ENCODE measurements at places on chromosomes 1 and 21.
A peak's percentile ranks its signal among the peaks of the same experiment; 100 is the strongest.

DNA sequence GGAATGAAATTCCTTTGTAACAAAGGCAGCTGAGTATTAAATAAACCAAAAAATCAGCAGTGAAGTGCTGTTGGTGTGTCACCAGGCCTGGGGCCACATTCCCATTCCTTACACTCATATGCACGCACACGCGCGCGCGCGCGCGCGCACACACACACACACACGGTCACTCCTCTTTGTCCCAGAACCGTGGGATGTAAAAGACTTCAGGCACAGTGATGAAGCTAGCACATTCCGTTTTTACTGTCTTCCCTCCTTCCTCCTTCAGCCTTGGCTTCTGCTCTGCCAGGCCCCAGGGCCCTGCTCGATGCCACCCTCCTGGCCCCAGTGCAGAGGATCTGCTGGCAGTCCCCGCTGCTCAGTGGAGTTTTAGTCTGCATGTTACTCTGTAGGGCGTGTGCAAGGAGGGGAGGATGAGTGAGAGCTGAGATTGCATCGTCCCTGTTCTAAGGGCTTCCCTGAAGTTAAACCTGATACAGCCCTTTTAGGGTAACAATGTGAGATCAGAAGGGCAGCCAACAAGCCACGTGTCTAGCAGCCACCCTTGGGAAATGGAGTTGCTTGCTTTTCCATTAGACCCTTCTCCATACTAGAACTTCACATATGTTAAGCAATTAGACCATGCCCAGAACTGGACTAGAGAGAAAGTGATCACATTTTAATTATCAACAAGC, 71.7 kb upstream of the WDR26 start:
- H3K27ac ChIP-seq = peak overlapping the region; percentile 57
- no peak overlapping the region for H3K4me3 ChIP-seq
- H3K27me3 ChIP-seq = peaks cover 7% of the 10 kb centered on the region
- DNase-seq = no peak
- no peaks in the 10 kb centered on the region for H3K36me3 ChIP-seq

- peaks cover 19% of the 10 kb centered on the region for H3K27me3 ChIP-seq
- H3K27ac ChIP-seq = no peak overlapping the region
- H3K4me3 ChIP-seq = no peak overlapping the region
- H3K4me1 ChIP-seq = no peaks in the 10 kb centered on the region
- no peaks in the 10 kb centered on the region for H3K36me3 ChIP-seq
- no peak for DNase-seq
These were observed 525.3 kb upstream of the DAB1 start for GRCh38 chr1:57949168-57949567.

DNA sequence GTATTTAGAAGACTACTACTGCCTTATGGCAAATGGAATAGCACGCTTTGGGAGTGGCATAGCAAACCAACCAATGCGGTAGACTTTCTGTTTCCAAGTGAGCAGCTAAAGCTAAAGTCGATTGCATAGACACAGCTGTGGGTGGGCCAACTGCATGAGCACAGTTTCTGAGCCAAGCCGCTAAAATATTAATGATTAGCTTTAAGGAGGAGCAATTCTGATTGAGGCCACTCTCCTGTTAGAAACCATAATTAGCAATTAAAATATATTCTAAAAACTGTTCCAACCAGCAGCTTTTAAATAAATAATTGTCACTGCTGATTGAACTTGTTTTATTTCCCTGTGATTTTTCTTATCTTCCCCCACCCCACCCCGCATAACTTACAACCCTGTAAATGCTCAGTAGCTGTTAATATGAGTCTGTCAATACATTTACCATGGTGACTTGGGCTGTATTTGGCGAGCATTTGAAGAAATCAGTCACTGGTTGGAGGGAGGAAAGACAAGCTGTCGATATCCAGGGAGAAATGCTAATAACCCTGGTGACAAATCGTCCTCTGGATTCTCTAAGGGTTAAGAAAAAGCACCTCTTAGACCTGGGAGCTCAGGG, 32.2 kb downstream of the RNF220 start:
- no peak overlapping the region for H3K4me3 ChIP-seq
- peaks cover 39% of the 10 kb centered on the region for H3K4me1 ChIP-seq
- peaks cover 11% of the 10 kb centered on the region for H3K36me3 ChIP-seq
- DNase-seq = no peak
- H3K27ac ChIP-seq = peak overlapping the region; percentile 77

GRCh38 chr1:6163973-6164617, 16.0 kb downstream of the CHD5 start:
- DNase-seq = no peak
- H3K27me3 ChIP-seq = peaks cover 74% of the 10 kb centered on the region
- peaks cover 9% of the 10 kb centered on the region for H3K4me1 ChIP-seq
- no peaks in the 10 kb centered on the region for H3K36me3 ChIP-seq
- no peak overlapping the region for H3K27ac ChIP-seq

GRCh38 chr1:3905266-3905952, 5.3 kb upstream of the C1orf174 start:
- H3K36me3 ChIP-seq = no peaks in the 10 kb centered on the region
- no peak for DNase-seq
- H3K4me3 ChIP-seq = no peak overlapping the region
- peaks cover 63% of the 10 kb centered on the region for H3K4me1 ChIP-seq
- no peak overlapping the region for H3K27ac ChIP-seq

DNA sequence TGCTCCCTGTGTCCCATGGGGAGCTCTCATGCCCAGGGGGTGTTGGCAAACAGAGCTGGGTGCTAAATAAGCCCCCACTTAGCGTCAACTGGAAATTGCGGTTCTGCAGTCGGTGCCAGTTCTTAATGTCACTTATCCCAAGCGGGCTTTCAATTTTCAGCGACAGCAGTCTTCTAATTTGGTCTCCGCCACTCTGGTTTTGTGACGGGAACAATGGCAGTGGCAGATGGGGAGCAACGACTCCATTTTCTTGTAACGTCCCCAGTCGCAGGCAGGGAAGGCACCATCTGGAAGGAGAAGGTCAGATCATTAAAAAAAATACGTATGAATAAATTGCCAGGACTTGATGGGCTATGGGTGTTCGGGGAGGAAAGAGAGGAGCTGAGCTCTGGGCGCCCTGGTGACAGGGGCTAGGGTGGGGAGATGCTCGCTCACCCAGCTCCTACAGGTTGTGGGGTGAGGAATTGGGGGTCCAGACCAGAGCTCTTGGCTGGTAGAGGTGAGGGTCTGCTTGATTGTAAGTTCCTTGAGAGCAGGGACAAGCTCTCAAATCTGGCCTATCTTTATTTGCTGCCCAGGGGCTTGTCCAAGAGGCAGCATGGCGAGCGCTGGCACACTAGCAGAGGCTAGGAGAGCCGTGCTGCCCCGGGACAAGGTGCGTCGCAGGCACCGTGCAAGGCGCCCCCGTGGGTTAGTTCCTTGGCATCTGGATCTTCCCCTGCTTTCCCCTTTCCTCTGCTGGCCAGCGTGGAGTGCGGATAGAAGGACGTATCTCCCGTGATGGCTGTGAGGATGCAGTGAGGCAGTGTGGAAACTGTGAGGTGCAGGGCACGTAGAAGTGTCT, 105.8 kb downstream of the ARHGEF10L start:
- DNase-seq = no peak
- H3K27me3 ChIP-seq = no peaks in the 10 kb centered on the region
- H3K4me3 ChIP-seq = no peak overlapping the region
- no peak overlapping the region for H3K27ac ChIP-seq

- no peak overlapping the region for H3K4me3 ChIP-seq
- DNase-seq = no peak
These were observed 24.4 kb upstream of the HUNK start for GRCh38 chr21:31848326-31848985.

DNA sequence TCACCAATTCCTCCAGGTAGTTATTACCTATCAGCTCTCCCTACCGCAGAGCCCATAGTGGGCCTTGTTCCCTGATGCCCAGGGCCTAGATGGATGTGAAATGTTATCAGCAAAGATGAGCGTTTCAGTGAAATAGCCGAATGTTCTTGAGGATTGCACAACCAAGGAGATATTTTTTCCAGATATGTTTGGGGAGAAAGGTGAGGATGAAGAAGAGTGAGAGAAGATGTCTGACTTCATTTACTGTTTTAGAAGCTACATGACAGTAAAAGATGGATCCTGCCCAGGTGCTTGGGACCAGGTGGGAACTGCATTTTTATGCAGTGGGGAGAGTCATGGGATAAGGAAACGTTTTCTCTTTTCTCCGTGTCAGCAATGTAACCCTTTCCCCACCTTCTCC, 231.7 kb upstream of the C1orf174 start:
- peaks cover 42% of the 10 kb centered on the region for H3K4me1 ChIP-seq
- H3K27me3 ChIP-seq = peaks cover 11% of the 10 kb centered on the region
- no peaks in the 10 kb centered on the region for H3K36me3 ChIP-seq
- no peak overlapping the region for H3K27ac ChIP-seq
- no peak for DNase-seq

DNA sequence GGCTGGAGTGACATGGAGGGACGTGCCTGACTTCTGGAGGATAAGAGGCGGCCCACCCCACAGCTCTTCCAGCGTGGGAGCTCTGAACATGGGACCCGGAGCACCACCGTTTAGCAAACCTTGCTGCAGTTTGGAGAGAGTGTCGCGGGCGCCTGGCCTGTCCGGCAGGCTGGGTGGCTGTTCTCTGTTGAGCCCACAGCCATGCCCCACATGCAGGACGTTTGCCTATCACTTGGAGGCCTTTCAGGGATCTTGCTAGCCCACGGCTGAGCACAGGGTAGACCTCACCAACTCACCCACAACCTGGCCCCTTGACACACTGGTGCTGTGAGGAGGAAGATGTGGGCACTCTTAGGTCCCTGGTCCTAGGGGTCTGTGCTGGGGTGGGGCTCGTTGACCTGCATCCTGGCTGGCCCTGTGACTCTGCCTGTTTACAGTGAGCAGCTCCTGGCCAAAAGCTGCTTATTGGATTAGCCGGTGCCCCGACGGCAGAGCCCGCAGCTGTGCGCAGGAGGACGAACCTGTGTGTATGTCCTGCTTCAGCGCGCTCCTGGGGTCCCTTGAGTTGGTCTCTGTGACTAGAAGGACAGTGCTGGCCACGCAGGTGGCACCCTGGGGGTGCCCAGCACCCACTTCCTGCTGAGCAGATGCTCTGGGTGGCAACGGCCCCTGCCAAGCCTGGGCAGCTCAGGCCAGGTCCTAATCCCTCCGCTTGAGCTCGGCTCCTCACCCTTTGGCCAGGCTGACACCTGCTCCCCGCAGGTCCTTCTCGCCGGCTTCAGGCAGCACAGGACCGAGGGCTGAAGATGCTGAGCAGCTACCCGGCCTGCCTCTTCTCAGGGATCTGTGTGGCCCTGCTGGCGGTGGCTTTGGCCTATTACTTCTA, 72.4 kb upstream of the TRAPPC10 start:
- peaks cover 38% of the 10 kb centered on the region for H3K4me1 ChIP-seq
- no peaks in the 10 kb centered on the region for H3K27me3 ChIP-seq
- no peaks in the 10 kb centered on the region for H3K36me3 ChIP-seq
- no peak overlapping the region for H3K27ac ChIP-seq

- H3K36me3 ChIP-seq = no peaks in the 10 kb centered on the region
- peaks cover 29% of the 10 kb centered on the region for H3K27me3 ChIP-seq
- peaks cover 76% of the 10 kb centered on the region for H3K4me1 ChIP-seq
- DNase-seq = no peak
- H3K4me3 ChIP-seq = no peak overlapping the region
These were observed 50.8 kb upstream of the ECE1 start for GRCh38 chr1:21341022-21341421.

DNA sequence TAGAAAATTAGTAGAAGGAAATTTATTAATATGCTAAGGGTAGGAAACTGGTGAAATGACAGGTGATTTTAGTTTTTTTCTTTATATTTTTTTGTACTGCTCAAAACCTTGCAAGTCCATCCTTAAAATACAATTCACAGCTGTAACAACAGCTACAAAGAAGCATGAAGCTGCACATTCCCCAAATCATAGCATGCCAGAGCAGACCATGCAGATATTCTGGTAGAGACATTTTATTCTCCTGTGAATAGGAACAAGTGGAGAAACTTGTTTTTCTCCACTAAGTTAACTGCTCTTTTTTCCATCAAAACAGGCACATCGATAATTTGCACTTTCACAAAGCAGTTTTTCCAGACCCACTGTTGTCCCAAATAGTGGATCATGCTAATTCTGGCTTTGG, 1125.7 kb downstream of the BRINP3 start:
- no peaks in the 10 kb centered on the region for H3K4me1 ChIP-seq
- no peak overlapping the region for H3K27ac ChIP-seq
- H3K4me3 ChIP-seq = no peak overlapping the region
- no peak for DNase-seq
- no peaks in the 10 kb centered on the region for H3K27me3 ChIP-seq

- no peak overlapping the region for H3K4me3 ChIP-seq
- H3K4me1 ChIP-seq = peaks cover 28% of the 10 kb centered on the region
These were observed 43.2 kb upstream of the VAMP3 start for GRCh38 chr1:7727809-7728471.

DNA sequence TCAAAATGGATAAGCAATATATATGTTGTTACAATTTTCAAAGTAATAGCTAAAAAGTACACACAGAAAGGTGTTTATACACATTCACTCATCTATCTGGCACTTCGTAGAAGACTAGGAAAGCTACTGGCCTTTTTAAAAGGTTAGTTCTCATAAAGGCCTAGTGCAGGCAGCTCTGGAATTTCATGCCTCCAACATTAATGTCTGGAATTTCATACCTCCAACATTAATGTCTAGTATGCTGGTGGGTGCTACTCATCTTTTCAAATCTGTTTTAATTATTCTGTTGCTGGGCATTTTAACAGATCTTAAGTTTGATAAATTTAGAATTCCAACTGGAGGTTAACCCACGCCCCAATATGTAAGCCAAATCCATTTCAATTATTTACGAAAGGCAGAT, 124.2 kb downstream of the AKT3 start:
- H3K4me3 ChIP-seq = no peak overlapping the region
- no peak for DNase-seq
- no peaks in the 10 kb centered on the region for H3K4me1 ChIP-seq
- H3K27ac ChIP-seq = no peak overlapping the region

DNA sequence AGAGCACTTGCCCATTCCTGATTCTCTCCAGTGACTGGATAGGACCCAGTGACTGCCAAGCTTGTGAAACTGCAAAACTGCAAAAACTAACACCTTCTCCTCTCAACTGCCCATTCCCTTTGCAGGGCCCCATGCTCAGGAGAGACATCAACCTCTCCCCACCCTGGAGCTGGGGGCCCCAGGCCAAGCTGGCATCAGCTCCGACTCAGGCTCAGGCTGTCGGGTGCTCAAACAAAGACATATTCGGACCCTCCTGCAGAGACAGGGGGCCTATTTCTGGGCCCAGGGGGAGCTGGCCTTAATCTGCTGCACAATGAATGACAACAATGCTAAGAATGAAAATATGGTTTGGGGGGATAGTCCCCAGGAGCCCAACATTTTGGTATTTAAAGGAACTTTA, 11.8 kb downstream of the LMX1A start:
- H3K27me3 ChIP-seq = peaks cover 33% of the 10 kb centered on the region
- H3K4me3 ChIP-seq = no peak overlapping the region
- peaks cover 25% of the 10 kb centered on the region for H3K4me1 ChIP-seq
- no peaks in the 10 kb centered on the region for H3K36me3 ChIP-seq
